CD8-positive, alpha-beta memory T cell (primary cell): ENCODE measurements at places on chromosomes 7 and 10.
A peak's percentile ranks its signal among the peaks of the same experiment; 100 is the strongest.

- no peaks in the 10 kb centered on the region for H3K36me3 ChIP-seq
- DNase-seq: no peak
- no peaks in the 10 kb centered on the region for H3K4me1 ChIP-seq
These were observed 632.5 kb upstream of the NRP1 start for GRCh38 chr10:33966946-33967345.

- no peak overlapping the region for H3K27ac ChIP-seq
- no peaks in the 10 kb centered on the region for H3K36me3 ChIP-seq
- no peak overlapping the region for H3K4me3 ChIP-seq
- no peaks in the 10 kb centered on the region for H3K27me3 ChIP-seq
- H3K4me1 ChIP-seq: no peaks in the 10 kb centered on the region
- no peak for DNase-seq
These were observed 42.2 kb upstream of the TUBB8 start for GRCh38 chr10:91313-91712.

DNA sequence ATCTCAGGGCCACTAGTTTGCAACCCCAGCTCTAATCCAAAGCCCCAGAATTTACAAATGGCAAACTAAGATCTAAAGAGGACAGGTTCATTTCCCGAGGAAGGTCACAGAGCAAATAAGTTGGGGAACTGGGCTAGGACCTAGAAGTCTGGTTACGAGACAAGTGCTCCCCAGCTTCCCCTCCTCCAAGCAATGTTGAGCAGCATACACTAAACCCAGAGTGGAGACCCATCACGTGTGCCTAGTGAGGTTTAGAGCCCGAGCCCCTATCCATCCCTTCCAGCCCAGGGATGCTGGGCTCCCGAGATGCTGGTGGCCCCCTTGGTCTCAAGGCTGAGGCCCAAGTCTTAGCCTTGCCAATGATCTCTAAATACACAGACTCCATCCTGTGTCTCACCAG, 209.5 kb upstream of the ZMIZ1 start:
- H3K4me1 ChIP-seq: no peaks in the 10 kb centered on the region
- no peaks in the 10 kb centered on the region for H3K36me3 ChIP-seq

DNA sequence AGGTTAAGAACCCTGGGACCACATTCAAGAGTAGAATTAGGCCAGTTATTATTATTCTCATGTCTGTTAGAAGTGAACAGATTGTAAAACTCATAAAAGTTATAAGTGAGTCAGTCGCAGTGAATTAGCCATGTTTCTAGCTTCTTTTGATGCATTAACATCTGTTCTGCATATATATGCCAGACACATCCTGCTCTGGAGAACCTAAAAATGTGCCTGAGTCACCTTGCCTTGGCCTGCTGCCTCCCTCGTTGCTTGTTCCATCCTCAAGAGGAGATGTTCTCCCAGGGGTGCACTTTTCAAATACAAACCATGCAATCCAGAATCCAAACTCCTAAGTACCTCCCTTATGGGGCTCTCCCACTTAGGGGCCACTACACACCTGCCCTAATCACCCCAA, 14.8 kb downstream of the TSPAN12 start:
- no peak overlapping the region for H3K27ac ChIP-seq
- DNase-seq: no peak
- H3K36me3 ChIP-seq: no peaks in the 10 kb centered on the region
- H3K4me3 ChIP-seq: no peak overlapping the region

DNA sequence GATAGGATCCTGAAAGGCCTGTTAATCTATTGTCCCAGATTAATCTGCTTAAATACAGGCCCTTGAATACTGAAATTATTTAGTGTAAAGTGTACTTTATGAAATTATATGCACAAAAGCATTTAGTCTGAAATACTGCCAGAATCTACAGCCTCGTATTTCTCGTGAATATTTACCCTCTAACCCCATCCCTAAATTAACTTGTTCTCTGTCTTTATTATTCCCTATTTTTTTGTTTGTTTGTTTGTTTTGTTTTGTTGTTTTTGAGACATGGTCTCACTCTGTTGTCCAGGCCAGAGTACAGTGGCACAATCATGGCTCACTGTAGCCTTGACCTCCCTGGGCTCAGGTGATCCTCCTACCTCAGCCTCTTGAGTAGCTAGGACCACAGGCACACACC, 2.7 kb upstream of the CPED1 start:
- H3K27ac ChIP-seq: no peak overlapping the region
- DNase-seq: no peak
- no peak overlapping the region for H3K4me3 ChIP-seq
- peaks cover 14% of the 10 kb centered on the region for H3K4me1 ChIP-seq
- H3K36me3 ChIP-seq: no peaks in the 10 kb centered on the region

DNA sequence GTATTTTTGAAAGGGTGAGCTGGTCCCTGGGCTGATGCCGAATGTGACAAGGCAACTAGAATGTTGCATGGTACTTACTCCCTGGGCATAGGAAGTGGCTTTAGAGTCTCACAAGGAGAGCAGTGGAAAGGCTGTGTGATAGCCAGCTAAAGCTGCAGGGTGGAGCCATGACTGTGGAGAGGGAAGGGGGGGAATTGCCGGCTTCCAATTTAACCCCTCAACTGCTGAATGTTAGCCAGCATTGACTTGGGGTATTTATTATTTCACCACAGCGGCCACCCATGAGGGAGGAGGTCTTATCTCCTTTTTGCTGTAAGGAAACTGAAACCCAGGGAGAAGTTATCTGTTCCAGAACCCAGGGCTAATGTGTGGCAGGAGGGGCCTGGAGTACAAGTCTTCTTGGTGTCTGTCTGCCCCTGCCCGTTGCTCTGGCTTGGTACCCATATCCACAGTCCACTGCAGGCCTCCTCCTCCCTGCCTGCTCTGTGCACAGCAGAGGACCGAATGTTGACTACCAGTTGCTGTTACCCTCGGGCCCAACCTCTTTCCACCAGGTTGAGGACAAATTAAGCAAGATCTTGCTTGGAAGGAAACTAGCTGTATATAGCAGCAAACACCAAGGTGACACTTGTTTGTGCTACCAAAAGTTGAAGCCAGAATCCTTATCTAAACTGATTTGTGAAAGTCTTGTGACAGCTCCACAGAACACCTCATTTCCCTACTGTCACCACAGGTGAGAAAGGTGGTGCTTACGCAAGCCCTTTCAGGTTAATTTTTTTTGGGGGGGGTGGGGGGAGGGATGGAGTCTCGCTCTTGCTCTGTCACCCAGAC, 37.6 kb downstream of the WBP1L start:
- H3K27me3 ChIP-seq: no peaks in the 10 kb centered on the region
- H3K36me3 ChIP-seq: no peaks in the 10 kb centered on the region
- no peak for DNase-seq
- no peak overlapping the region for H3K4me3 ChIP-seq
- peaks cover 32% of the 10 kb centered on the region for H3K4me1 ChIP-seq
- H3K27ac ChIP-seq: no peak overlapping the region

GRCh38 chr10:7265396-7266123, 145.3 kb downstream of the SFMBT2 start:
- peaks cover 22% of the 10 kb centered on the region for H3K4me1 ChIP-seq
- no peak for DNase-seq

GRCh38 chr10:85665681-85666080, 700.9 kb downstream of the GRID1 start:
- DNase-seq: no peak
- H3K27ac ChIP-seq: no peak overlapping the region
- no peaks in the 10 kb centered on the region for H3K27me3 ChIP-seq
- H3K4me1 ChIP-seq: no peaks in the 10 kb centered on the region
- H3K4me3 ChIP-seq: no peak overlapping the region

DNA sequence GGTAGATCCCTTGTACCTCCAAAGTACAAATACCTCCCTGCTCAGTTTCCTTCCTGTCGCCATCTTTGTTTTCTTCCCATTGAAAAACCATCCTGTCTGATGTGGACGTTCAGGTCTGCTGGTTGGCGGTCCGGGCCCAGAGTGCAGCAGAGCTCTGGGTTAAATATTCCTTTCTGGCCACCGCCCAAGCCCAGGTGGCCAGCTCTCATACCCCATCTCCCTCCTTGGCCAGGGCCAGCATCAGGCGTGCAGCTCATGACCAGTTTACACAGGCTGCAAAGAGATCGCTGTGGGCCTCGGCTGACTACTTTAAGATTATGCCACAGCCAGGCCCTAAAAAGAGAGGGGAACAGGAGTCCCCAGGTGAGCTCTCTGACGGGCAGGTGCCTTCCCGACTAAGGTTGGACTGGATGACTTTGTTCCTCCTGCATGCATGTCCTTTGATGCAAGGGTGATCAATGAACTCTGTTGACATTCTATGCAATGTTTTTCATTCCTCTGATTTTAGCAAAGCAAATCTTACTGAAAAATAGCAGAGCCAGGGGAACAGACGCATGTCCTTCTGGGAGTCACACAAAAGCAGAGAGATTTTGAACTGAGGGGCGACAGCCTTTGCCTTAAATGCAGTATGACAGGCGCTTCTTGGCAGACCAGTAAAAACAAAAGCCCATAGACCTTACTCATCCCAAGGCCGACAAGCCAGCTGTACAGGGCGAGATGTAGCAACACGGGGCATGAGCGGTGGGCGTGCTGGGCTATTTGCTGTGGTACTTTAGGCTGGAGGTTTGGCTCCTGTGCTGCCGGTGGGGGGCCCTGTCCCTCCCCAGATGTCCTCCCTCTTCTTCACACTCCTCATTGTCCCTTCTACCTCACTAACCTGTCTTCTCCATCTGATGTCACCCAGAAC, 33.3 kb upstream of the SH2B2 start:
- H3K27ac ChIP-seq: no peak overlapping the region
- no peak overlapping the region for H3K4me3 ChIP-seq
- H3K27me3 ChIP-seq: no peaks in the 10 kb centered on the region
- no peaks in the 10 kb centered on the region for H3K4me1 ChIP-seq
- no peak for DNase-seq

DNA sequence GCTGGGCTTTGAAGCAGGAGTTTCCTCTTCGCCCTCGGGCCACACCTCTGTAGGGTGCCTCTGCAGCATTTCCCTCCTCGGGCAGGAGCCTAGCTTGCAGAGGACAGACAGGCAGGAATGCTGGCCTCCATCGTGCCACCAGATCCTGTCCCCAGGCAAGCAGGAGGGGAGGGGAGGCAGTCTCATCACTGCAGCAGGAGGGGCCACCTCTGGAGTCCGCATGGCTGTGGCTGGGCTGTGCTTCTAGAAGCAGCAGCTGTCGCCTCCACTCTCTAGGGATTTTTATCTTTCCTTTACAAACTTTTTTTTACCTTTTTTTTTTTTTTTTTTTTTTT, 181.4 kb downstream of the CUX1 start:
- no peaks in the 10 kb centered on the region for H3K36me3 ChIP-seq
- no peak overlapping the region for H3K27ac ChIP-seq
- no peak for DNase-seq
- no peaks in the 10 kb centered on the region for H3K4me1 ChIP-seq
- no peaks in the 10 kb centered on the region for H3K27me3 ChIP-seq
- H3K4me3 ChIP-seq: no peak overlapping the region

- peaks cover 26% of the 10 kb centered on the region for H3K4me1 ChIP-seq
- H3K4me3 ChIP-seq: peak overlapping the region; percentile 81
- peak overlapping the region; percentile 73 for H3K27ac ChIP-seq
- H3K27me3 ChIP-seq: no peaks in the 10 kb centered on the region
- peak; percentile 22 for DNase-seq
These were observed 1.0 kb downstream of the CDK6 start for GRCh38 chr7:92835261-92835850.

GRCh38 chr7:113880559-113880958, 38.2 kb downstream of the PPP1R3A start:
- no peaks in the 10 kb centered on the region for H3K27me3 ChIP-seq
- no peak for DNase-seq
- H3K36me3 ChIP-seq: no peaks in the 10 kb centered on the region
- no peak overlapping the region for H3K27ac ChIP-seq

DNA sequence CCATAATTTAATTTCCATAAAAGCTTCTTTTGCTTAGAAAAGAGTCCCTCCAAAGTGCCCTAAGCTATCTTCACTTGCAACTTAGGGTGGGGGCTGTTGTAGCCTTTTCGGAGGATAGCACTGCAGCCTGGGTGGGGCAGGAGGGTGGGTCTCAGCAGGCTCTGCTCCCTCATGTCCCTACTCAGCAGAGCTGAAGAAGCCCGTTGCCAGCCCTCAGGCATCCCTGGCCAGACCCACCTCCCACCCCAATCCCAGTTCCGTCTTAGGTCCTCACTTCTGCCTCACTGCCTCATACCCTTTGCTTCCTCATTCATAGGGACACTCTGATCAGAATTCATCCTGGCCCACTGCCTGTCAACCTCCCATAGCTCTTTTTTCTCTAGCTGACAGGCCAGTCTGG, 99.8 kb upstream of the ZMIZ1 start:
- no peak for DNase-seq
- H3K27me3 ChIP-seq: no peaks in the 10 kb centered on the region
- H3K36me3 ChIP-seq: no peaks in the 10 kb centered on the region
- H3K4me3 ChIP-seq: no peak overlapping the region
- H3K4me1 ChIP-seq: no peaks in the 10 kb centered on the region

GRCh38 chr10:1240341-1240775, 184.2 kb downstream of the WDR37 start:
- H3K36me3 ChIP-seq: no peaks in the 10 kb centered on the region
- H3K27ac ChIP-seq: no peak overlapping the region
- H3K4me1 ChIP-seq: peaks cover 8% of the 10 kb centered on the region

DNA sequence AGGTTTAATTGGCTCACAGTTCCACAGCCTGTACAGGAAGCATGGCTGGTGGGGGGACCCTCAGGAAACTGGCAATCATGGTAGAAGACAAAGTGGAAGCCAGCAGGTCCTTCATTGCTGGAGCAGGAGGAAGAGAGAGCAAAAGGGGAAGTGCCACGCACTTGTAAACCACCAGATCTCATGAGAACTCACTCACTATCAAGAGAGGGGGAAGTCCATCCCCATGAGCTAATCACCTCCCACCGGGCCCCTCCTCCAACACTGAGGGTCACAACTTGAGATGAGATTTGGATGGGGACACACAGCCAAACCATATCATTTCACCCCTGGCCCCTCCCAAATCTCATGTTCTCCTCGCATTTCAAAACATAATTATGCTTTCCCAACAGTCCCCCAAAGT, 171.9 kb upstream of the CACNA2D1 start:
- H3K27me3 ChIP-seq: no peaks in the 10 kb centered on the region

- no peak overlapping the region for H3K4me3 ChIP-seq
- DNase-seq: no peak
- H3K4me1 ChIP-seq: no peaks in the 10 kb centered on the region
- H3K27ac ChIP-seq: no peak overlapping the region
These were observed 306.4 kb upstream of the PHYHIPL start for GRCh38 chr10:58870070-58870469.

- H3K4me3 ChIP-seq: no peak overlapping the region
- H3K27ac ChIP-seq: no peak overlapping the region
- H3K27me3 ChIP-seq: no peaks in the 10 kb centered on the region
- H3K36me3 ChIP-seq: no peaks in the 10 kb centered on the region
- peaks cover 7% of the 10 kb centered on the region for H3K4me1 ChIP-seq
These were observed 13.0 kb upstream of the SCART1 start for GRCh38 chr10:133440633-133441285.

- H3K4me3 ChIP-seq: no peak overlapping the region
- H3K27ac ChIP-seq: no peak overlapping the region
- no peaks in the 10 kb centered on the region for H3K27me3 ChIP-seq
- no peaks in the 10 kb centered on the region for H3K36me3 ChIP-seq
- no peak for DNase-seq
These were observed 14.9 kb downstream of the STRA8 start for GRCh38 chr7:135248546-135248945.

- no peak overlapping the region for H3K4me3 ChIP-seq
- no peak for DNase-seq
- H3K36me3 ChIP-seq: peaks cover 7% of the 10 kb centered on the region
- H3K4me1 ChIP-seq: peaks cover 96% of the 10 kb centered on the region
These were observed 5.8 kb downstream of the ITPRIP start for GRCh38 chr10:104332243-104333031.

- peaks cover 12% of the 10 kb centered on the region for H3K4me1 ChIP-seq
- H3K27ac ChIP-seq: no peak within 1 kb of the TSS
- H3K4me3 ChIP-seq: peak within 1 kb of the TSS; percentile 24
These were observed at the start of gene JAZF1 for GRCh38 chr7:28180364-28181147. TSS of gene JAZF1 (minus strand) at chr7:28180795.
